Activated CD8-positive, alpha-beta memory T cell treated with anti-CD3 and anti-CD28 coated beads for 1 hour (primary cell): ENCODE measurements at places on chromosomes 4 and X.

- DNase-seq, result no peak
Measured at GRCh38 chr4:89364541-89364940, 56.9 kb upstream of the GPRIN3 start.

DNA sequence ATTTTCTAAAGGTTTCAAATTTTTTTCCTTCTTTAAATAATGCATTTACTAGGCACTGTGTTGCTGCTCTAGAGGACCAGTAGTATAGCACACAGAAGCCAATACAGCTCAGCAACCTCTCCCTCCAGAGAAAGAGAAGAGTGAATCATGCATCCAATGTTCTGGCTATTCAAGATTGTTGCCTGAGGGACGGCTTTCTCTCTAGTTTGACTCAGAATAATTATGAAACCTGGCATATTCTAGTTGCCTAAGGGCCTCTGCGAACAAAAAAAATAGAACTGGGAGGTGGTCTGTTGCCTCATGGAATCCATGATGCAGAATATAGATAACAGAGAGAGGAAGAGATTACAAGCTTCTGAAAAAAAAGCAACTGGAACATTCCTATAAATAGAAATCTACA is 1233.3 kb upstream of the PABPC4L start:
- no peak for DNase-seq

- no peak for DNase-seq
Measured at GRCh38 chr4:3871181-3871852, 105.1 kb downstream of the ADRA2C start.

DNA sequence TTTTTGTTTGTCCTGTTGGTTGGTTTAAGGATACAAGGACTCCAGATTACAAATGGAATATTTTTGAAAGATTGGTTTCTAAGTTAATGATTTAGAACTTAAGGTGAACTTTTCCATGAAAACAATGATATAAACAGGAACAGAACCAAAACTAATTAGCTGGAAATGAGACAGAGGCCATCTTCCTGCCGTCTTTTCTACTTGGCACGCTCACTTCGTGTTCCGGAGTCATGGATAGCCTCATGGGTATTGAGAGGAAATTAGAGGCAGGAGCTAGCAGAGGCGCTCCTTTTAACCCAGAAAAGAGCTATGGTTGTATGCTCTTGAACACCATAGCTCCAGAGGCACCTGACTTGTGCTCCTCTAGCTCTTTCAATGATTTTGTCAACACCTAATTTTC is 2.4 kb downstream of the FAM241A start:
- no peak for DNase-seq
